ENCODE measurements at places on chromosomes 16 and 17.

DNA sequence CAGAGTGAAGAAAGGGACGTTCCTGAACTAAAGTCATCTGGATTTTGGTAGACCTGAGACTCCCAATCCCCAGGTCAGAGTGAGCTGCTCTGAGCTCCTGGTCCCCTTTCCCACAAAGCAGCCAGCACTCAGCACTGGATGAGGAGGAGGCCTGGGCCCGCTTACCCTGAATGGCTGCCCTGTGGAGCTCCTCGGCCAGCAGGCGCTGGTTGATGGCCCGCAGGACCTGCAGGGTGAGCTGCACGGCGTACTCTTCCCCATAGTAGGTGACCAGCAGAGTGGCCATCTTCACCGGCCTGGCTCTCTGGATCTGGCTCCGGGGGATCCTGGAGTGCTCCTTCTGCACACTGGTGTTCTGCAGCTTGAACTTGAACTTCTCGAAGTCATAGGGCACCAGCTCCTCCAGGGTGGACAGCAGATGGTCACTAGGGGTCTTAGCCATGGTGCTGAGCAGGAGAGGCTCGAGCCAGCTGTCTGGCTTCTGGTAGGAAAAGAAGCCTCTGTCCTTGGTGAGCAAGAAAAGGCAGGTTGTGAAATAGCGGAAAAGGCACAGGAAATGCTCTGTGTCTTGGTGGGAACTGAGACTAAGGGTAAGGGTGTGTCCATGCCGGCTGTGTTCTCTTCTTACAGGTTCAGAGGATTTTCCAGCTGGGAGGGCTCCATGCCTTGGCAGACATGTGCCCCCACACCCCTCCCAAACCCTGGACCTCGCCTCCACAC, at the start of gene MEFV:
MEFV (minus strand) TSS at position 488 of the 720 bp plus-strand sequence; CDS start at position 442, 46 bp downstream.
- no peak for DNase-seq

- no peak for DNase-seq
These were observed 532.3 kb upstream of the PSMD7 start for GRCh38 chr16:73764321-73764720.

DNA sequence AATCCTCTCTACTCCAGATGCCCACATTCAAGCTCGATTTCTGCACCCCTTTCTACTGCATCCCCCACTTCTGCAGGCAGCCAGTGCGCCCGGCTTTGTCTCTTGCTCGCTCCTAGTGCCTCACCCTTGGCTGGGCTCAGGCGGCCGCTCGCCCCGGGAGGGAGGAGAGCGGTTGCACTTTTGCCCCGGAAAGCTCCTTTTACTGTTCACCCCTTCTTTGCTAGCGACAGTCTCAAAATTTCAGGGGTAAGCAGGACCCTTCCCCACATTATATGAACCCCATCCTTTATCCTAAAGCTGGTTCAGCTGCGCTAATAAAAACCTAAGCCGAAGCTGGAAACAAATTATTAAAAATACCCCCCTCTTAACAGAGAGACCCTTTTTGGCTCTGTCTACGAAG, 1.0 kb downstream of the HOXB5 start:
- DNase-seq: no peak

DNA sequence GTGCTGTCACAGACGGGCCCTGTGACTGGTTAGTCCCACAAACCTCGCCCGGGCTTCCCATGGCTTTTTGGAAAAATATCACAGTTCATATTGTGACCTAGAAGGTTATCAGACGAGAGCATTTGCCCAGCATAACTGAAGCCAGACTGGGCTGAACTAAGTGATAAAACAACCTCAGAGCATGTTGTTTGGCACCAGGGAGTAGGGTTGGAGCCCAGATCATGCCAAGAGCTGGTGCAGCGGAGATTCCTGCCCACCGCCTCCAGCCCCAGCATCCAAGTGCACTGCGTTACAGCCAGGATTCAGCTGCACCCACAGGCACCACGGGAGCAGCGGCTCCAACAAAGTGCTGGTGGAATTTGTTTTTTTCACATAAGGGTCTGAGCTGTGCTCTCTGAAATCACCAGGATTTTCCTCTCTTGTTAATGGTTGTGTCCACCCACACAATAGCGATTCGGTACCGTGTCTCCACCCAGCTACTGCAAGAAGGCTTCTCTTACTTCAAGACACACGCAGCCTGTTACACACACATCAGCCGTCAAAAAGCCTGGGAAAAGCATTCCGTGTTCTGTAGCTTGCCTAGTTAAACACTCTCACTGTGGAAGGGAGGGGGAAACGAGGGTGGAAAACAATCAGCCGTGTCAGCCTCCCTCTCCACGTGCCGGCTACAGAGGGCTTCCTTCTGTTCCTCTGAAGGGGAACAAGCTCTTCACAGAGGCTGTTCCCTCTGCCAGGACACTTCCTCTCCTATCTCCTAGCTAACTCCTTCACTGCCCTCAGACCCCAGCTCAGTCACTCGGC, 273.8 kb downstream of the C16orf95 start:
- no peak for DNase-seq

DNA sequence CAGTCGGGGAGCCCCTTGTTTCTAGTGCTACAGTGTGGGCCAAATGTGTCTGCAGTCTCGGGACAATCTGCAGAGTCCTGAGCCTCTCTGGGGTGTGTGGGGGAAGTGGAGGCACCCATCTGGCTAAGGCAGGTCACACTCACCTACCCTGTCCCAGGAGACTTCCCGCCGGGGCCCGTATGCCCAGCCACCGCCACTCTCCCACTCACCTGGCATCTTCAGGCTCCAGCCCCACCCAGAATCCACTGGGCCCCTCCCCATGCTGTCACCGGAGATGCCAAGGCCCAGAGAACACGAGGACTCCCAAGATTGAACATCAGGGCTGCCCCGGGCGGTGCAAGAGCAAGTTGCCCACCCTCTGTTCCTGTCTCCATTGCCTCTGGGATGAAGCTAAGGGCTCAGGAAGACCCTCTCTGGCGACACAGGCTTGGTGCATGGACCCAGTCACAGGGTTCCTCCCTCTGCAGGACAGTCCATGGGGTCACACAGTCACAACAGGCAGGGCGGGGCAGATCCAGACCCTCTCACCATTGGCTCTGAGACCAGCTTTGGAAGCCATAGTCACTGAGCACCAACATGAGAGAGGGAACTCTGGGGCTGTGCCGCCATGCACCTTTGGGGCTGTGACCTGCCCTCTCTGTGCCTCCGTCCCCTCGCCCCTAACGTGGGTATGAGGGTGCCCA, 38.1 kb downstream of the SREBF1 start:
- DNase-seq: no peak

DNA sequence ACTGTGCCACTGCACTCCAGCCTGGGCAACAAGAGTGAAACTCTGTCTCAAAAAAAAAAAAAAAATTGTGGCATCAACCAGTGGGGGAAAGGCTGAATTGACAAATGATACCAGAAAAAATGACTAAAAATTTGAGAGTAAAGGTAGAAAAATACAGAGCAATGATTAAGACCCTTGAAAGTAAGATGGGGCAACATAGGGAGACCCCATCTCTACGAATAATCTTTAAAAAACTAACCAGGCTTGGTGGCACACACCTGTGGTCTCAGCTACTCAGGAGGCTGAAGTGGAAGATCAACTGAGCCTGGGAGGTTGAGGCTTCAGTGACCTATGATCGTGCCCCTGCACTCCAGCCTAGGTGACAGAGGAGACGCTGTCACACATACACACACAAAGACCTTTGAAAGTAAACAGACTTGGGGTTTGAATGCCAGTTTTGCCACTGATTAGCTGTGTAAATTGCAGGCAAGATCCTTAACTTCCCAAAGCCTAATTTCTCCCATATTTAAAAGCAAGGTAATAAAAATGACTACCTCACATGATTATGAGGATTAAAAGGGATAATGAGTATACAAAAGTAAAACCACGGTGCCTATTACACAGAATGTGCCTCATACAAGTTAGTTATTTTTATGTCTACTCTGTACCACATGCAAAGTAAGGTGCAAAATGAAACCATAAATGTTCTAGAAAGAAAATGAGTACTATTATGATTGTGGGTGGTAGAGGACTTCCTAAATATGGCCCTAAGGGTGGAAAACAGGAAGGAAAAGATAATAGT, 21.7 kb upstream of the PAFAH1B1 start:
- no peak for DNase-seq

DNA sequence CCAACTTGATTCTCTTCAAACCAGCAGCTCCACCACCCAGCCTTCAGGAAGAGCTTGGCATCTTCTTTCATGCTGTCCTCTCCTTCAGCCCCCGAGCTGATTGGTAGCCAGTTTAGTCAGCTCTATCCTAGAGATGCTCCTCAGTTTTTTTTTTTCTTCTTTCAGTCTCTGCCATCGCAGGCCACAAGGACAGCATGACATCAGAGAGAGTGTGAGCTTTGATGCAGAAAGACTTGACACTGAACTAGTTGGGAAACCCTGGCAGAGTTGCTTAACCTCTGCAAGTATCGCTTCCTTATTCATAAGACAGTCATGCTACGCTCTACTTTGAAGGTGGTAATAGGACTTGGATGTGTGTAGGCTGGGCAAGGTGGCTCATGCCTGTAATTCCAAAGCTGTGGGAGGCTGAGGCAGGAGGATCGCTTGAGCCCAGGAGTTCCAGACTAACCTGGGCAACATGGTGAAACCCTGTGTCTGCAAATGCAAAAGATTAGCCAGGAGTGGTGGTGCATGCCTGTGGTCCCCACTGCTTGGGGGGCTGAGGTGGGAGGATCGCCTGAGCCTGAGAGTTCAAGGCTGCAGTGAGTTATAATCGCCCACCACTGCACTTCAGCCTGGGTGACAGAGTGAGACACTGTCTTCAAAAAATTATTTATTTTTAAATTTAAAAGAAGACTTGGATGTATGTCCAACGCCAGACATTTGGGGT, 2.6 kb downstream of the CD300LB start:
- DNase-seq: no peak
